Muscle of back (tissue), 13 donors: ENCODE measurements at places on chromosomes 12 and 14.

DNA sequence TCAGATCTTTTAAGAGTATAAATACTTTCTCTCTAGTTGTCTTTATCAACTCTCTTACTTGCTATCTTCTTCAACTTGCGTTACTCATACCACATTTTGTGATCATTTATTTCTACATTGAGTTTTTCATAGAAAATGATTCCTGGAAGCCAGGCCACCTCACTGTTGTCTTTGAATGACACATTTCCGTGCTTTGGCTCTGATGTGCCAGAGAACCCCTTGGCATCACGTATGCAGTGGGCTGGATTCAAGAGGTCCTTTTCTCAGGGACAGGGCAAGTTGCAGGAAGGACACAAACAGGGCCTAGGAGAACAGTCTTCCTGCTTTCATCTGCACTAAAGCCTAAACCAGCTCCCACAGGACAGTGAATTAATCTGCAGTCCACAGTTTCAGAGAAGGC, 70.3 kb upstream of the PYGL start:
- no peak for DNase-seq

- no peak for DNase-seq
Measured at GRCh38 chr14:81234278-81234677, 13.5 kb upstream of the GTF2A1 start.

DNA sequence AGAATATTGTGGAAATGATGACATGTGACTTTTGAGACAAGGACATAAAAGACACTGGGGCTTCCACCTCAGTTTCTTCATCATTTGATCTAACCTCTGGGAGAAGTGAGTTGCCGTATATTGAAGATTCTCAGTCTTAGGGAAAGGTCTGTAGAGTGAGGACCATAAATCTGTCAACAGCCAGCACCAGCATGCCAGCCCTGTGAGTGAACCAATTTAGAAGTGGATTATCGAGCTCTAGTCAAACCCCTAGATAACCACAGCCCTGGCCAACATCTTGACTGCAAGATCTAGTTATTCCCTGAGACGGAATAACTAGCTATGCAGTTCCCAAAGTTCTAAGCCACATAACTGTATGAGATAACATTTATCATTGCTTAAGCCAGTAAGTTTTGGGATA, 108.8 kb upstream of the PTPRR start:
- no peak for DNase-seq

DNA sequence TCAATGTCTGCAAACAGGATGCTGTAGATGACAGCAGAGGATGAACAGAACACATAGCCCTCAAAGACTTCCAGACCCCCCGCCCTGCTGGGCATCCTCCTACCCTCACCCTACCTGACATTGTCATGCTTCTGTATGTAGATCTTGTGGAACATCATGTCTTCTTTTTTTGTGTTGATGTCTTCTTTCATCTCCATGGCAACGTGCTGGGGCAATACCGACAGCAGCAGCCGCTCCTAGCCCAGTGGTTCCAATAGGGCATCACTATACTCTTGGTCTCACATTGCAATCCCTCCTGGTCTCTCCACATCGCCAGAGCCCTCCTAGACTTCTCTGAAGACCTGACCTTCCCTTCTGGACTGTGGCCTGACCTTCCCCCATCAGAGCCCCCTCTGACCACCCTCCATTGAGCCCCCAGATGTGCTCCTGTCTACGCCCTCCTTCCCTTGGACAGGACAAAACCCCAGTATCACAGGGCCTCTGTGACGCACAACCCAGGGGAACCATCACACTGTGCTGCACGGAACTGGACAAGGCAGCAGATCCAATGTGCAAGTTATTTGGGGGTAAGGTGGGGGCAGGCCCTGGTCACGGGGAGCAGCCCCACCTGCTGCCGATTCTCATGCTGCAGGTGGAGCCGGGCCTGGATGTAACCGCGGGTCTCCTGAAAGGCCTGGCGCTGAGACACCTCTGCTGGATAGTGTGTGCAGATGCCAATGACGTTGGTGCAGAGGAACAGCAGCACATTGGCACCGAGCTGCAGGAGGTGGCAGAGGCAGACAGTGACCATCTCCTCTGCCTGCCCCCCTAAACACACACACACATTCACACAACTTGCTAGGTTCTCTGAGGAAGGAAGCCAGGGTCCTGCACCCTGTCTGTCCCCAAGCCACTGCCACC, 11.1 kb downstream of the ADCY6 start:
- DNase-seq = no peak

DNA sequence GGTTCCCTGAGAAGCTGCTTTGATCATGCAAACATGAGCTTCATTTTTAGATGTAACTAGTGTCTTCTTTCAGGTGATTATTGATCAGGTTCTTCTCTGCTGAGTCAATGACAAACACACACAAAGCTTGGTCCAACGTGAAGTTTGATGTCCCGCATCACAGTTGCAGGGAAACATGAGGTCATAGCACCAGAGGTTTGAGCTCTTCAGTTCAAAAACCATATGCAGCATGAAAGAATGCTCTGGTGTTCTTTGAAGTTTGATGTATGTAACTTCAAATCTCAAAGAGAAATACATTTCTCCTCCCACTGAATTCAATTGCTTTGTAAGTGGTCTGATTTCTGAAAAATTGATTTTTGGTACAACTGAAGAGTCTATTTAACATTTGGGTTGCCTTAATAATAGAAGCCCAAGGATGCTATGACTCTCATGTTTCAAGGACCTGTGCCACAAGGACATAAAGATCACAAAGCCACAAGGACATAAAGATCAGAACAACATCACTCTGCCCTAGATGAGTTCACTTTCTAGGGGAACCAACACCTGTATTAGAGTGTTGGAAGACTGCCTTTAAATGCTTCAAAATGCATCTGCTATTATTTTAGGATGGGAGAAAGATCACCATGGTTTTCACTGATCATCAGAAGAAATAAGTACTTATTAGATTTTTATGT, 31.1 kb upstream of the AMIGO2 start:
- DNase-seq = no peak

DNA sequence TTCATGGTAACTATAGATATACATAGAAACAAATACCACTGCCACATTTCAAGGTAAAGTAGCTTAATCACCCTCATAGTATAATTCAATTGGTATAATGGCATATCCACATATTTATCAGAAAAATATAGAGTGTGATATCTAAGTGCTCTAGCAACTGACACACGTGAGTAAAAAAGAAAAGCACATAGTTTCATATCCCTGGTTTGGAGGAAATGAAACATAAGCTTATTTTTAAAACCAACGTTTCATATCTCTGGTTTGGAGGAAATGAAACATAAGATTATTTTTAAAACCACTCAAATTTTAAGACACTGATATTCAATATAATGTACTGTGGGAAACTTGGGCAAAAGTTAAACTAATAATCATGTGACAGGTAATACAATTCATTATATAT, 2.1 kb downstream of the OR6C70 start:
- DNase-seq = no peak

GRCh38 chr14:96710060-96710666, 87.0 kb upstream of the VRK1 start:
- DNase-seq = no peak

- peak; percentile 78 for DNase-seq
Measured at GRCh38 chr12:1318327-1319031, 275.9 kb downstream of the FBXL14 start.

GRCh38 chr14:34362641-34363251, 99.3 kb downstream of the SPTSSA start:
- DNase-seq = no peak

DNA sequence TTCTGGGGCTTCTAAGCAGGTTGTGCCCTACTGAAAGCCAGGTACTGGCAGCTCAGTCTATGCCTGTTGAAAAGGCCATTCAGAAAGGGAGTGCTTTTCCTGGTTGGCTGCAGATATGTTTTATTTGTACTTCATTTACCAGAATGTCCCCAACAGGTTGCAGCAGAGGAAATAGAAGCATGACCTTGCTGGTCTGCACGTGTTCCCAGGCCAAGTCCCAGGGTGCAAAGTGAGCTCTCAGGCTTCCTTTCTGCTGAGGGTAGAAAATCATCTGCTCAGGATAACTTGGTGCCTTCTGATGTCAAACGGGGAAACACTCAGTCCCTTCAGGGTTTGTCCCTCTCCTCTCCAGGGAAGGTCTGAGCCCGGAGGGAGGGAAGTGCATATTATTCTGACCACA, 356.4 kb downstream of the BCL11B start:
- no peak for DNase-seq

DNA sequence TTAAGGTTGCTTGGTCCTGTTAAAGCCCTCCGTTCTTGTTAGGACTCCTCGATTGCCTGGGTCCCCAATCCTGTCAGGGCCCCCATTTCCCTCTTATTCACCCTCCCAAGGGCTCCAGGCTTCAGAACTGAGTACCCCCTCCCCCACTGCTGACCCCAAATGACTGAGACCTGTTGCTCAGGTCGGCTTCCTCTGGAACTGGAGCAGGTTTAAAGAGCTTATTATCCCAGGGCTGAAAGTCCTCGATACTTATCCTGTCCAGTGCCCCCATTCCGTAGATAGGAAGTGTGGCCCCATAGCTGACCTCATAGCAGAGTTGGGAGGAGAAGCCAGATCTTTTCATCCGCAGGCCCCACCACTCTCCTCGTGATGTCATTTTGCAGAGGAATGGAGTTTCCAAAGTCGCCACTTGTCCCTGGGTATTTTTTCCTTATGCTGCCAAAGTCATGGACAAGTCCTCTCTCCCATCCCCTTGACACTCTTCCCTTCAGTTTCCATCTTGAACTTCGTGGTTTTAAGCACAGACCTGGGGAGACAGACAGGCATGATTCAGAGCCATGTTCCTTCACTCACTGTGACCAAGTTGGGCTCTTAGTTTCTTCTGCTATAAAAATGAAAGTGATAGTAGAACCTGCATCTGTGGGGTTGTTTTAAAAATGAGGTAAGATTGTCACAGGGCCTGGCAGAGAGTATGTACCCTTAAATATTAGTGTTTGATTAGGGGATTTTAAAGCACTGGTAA, 1.2 kb downstream of the USP30 start:
- no peak for DNase-seq

- DNase-seq = no peak
Measured at GRCh38 chr14:69342928-69343525, 55.1 kb downstream of the ERH start.
